ENCODE measurements at places on chromosomes 12 and 14. TPM values are rescaled to one million over a fixed set of nuclear protein-coding genes. Genes with fewer than 3 reads are reported as not detected.
A peak's percentile ranks its signal among the peaks of the same experiment; 100 is the strongest.

DNA sequence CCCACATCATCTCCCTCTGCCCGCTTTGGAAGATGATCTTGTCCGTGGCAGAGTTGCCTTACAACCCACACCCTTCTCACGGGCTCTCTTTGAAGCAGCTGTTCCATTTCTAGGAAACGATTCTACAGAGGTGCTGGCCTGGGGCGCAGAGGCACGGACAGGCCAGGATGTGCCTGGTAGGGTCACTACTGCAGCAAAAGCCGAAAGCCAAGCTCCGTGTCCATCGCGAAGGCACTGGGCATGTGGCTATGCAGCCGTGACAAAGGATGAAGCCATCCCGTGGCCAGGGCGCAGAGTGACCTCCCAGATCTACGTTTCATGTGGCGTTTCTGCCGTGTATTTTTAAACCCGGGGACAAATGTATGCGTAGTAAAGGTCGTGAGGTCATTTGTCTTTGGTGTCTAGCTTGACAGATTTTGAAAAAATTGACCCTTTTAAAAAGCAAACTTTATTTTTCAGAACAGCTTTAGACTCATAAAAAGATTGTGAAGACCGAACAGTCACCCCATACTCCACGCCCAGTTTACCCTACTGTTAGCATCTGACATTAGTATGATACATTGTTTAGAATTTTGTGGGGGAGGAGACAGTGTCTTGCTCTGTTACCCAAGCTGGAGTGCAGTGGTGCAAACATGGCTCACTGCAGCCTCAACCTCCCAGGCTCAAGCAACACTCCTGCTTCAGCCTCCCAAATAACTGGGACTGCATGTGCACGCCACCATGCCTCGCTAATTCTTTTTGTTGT is 40.4 kb upstream of the NCOR2 start:
- peak; percentile 73 for DNase-seq

GRCh38 chr12:68812553-68813241 is 4.7 kb downstream of the MDM2 start:
- no peak for DNase-seq

GRCh38 chr14:29425705-29426482 is 501.8 kb downstream of the PRKD1 start:
- no peak for DNase-seq

DNA sequence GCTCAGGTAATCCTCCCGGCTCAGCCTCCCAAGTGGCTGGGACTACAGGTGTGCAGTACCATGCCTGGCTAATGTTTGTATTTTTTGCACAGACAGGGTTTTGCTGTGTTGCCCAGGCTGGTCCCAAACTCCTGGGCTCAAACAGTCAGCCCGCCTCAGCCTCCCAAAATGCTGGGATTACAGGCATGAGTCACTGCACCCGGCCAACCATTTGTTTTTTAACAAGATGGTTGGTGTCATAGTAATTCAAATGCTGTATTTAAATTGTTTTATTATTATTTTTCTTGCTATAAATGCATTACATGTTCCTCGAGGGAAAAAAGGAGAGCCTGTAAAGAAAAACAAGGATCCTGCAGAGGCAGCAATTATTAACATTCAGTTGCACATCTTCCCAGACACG is 83.9 kb downstream of the EP400 start:
- DNase-seq: no peak

DNA sequence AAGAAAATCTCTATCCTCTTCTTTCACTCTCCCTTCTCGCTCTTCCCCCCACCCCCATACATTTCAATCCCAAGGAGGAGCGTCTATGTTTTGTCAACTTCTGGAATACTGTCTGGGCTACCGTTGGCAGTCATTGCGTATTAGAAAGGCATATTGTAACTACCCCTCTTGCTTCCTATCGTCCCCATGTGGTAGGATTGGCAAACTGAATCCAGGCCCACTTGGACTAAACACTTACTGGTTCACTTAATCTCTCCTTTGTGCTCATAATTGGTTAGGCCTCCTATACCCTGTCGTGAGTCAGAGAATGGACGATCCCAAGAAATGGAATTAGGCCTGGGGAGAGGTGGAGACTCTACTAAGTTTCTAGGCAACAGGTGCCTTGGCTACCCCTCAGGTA is 68.8 kb upstream of the SLC8A3 start:
- DNase-seq: no peak

DNA sequence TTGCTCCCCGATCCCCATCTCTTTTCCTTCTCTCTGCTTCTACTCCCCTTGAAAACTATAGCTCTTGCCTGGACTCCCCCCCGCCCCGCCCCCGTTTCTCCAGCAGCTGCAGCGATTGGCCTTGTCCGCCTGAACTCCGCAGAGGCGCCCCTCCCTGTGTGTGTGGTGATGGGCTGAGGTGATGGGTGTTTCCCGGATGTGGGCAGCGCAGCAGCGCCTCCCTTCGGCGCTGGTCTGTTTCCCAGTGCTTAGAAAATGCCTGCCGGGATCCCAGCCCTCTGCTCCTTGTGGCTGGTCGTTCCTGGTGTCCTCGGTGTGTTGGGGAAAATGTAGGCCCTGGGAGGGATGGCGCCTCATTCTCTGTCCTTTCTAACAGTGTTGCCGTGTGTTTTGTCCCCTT is 43.3 kb downstream of the GALNT8 start:
- DNase-seq: no peak

- DNase-seq: no peak
These were observed 2.6 kb downstream of the YAF2 start for GRCh38 chr12:42235426-42235825.

DNA sequence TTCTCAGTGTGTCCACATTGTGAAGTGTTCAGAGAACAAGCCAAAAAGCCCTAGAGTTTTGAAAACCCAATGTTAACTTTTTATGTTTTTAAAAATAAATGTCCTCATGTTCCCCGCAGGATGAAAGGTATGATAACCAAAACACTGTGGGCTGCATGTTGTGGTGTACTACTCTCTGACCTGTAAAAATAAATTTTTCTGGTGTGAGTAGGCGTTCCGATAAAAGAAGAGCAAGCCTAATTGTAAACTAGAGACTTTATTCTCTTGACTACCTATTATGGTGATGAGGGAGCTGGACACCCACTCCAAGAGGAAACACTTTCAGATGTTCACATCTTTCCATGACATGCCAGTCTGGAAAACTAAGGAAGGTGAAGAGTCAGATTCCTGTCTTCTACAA is 18.2 kb downstream of the PTGER2 start:
- DNase-seq: no peak

Gene SDR9C7
- not detected for total RNA-seq

Gene LBHD2
- total RNA-seq: not detected

Gene TAS2R10
- total RNA-seq: 1.7 TPM

Gene MIP
- total RNA-seq: not detected

Data from spleen (tissue), 13 donors.